KG1 (cell line): ENCODE measurements at places on chromosomes 7 and 10.
A peak's percentile ranks its signal among the peaks of the same experiment; 100 is the strongest.

GRCh38 chr7:106166651-106167342, 54.7 kb upstream of the SYPL1 start:
- no peak for DNase-seq

GRCh38 chr10:75211007-75211691, 553 bp downstream of the VDAC2 start:
- DNase-seq, result no peak

DNA sequence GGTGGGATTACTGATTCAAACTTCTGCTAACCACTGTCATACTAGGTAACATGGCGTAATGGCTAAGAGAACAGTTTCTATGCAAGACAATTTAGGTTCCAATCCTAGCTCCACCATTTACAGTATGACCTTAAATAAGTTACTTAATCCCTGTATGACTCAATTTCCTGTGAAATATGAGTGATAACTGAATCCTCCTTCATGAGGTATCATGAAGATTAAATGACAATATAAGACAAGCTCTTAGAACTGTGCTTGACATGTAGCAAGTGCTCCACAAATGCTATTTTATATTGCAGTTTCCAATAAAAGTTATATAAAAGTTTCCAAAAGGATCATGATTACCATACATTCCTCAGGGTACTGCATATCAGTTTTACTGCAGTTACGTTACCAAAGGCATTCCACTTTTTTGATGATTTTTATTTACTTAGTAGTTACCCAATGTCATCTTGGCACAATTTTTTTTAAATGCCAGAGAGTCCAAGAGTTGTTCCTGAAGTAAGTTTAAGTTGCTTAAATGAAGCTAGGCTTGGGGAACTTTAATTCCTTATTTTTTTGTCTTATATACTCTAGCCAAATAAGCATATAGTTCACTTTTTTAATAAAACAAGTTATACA, 7.1 kb downstream of the DOCK4 start:
- DNase-seq, result no peak

GRCh38 chr7:112143582-112143981, 62.6 kb downstream of the DOCK4 start:
- DNase-seq, result no peak

DNA sequence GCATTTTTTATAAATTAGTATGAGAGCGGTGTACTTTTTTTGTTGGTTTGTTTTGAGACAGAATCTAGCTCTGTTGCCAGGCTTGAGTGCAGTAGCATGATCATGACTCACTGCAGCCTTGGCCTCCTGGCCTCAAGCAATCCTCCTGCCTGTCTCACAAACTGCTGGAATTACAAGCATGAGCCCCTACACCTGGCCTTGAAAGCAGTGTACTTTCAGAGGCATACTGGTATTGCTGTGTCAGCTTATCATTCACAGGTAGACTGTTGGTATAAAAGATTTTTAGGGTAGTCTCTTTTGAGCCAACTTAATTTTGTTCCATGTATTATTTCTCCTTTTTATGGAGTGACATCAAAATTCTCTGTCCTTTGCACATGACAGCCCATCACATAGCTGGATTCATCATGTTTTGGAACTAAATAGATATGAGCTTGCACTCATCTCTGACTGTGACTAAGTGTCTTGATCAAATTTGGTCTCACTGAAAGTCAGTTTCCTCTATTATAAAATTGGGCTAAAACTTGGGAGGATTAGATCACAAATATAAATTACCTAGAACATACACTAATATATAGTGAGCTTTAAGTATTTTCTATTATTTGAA, 12.4 kb downstream of the GNAT3 start:
- no peak for DNase-seq

- DNase-seq, result no peak
Measured at GRCh38 chr10:46550076-46550790, 6.2 kb downstream of the GPRIN2 start.

DNA sequence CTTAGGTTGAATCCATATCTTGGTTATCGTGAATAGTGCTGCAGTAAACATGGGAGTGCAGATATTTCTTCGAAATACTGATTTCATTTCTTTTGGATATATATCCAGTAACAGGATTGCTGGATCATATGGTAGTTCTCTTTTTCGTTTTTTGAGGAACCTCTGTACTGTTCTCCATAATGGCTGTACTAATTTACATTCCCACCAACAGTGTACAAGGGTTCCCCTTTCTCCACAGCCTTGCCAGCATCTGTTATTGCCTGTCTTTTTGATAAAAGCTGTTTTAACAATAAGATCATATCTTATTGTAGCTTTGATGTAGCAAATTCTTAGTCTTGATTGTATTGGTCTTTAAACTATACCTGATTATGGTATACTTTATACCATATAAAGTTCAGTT, 45.3 kb downstream of the ZNRF2 start:
- no peak for DNase-seq

- DNase-seq, result no peak
Measured at GRCh38 chr7:28517206-28517605, 104.9 kb downstream of the CREB5 start.

GRCh38 chr7:30252885-30253795, 31.3 kb upstream of the ZNRF2 start:
- no peak for DNase-seq

- no peak for DNase-seq
Measured at GRCh38 chr7:18353339-18353738, 142.2 kb upstream of the HDAC9 start.

DNA sequence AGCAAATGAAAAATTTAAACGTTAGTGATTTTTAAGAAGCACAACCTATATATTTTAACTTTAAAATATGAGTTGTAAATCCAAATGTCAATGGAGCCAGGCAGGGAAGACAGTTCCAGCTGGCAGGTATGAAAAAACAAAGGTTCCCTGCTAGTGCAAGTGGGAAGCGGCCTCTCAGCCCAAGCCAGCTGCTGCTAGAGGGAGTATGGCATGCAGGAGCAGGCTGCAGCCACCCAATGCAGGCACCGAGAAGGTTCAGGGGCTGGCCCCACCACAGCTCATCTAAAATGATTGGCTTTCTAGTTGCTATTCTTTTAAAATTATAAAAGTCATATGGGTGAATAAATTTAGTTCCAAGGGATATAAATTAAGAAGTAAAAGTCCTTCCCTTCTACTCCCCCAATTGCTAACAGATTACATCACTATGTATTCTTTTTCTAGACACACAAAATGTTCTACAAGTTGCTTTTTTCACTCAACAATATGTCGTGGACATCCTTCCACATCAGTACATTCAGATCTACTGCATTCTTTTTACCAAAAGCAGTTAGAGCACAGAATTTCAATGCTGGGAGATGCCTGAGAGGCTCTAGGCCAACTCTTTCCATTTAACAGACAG, 69.3 kb downstream of the SGMS1 start:
- DNase-seq, result no peak

GRCh38 chr7:30710669-30711068, 28.4 kb upstream of the CRHR2 start:
- no peak for DNase-seq

DNA sequence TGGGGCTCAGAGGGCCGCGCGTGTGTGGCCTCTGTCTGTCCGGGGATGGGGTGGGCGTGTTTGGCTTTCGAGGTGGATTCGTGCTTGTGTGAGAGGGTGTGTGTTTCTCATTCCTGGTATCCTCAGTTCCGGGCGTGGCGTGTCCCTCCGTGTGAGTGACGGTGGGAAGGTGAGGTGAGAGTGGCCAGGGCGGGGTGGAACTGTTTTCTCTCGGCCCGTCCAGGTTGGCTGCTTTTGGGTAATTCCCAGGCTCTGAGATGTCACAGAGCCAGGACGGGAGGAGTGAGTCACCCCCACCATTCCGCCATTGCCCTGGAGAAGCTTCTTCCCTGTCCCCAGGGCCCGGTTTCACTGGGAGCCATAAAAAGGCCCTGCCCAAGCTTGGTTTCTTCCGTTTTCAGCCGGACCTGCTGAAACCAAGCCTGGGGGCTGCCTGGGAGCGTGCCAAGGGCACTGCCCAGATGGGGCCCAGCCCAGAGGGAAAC, 21.3 kb upstream of the CLDN4 start:
- no peak for DNase-seq

- DNase-seq, result no peak
Measured at GRCh38 chr7:12281038-12281437, 69.9 kb downstream of the TMEM106B start.

DNA sequence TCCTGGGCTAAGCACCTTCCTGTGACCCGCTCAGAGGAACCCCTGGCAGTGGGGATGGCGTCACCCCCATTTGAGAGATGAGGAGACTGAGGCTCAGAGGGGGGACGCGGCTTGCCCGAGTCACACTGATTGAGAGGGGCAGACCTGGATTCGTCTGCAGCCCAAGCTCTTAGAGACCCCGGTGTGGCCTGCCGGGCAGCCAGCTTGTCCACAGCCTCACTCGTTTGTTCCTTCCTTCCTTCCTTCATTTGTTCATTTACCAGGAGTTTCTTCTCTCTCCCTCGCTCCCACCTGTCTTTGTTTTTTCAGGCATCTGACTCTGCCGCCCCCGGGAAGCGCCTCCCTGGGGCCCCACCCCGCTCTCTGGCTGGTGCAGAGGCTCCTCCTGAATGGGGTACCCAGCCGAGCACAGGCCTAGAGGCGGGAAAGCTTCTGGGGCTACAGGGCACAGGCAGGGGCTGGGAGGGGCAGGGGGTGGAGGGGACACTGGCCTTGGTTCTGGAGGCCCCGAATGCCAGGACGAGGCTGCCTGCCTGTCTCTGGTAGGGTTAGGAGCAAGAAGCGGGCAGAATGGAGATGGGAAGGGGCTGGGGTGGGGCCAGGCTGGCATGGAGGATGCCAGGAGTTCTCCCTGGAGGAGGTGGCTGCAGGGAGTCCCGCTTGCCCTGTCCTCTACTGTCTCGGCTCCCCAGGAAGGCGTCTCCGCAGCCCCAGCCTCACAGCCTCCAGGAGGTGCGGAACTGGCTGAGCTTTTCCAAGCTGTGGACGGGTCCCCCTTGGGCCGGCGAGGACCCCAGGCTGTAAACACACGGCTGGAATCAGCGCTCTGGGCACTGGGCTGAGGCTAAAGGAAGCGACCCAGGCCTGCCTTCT, 91.6 kb downstream of the UNCX start:
- DNase-seq, result no peak

DNA sequence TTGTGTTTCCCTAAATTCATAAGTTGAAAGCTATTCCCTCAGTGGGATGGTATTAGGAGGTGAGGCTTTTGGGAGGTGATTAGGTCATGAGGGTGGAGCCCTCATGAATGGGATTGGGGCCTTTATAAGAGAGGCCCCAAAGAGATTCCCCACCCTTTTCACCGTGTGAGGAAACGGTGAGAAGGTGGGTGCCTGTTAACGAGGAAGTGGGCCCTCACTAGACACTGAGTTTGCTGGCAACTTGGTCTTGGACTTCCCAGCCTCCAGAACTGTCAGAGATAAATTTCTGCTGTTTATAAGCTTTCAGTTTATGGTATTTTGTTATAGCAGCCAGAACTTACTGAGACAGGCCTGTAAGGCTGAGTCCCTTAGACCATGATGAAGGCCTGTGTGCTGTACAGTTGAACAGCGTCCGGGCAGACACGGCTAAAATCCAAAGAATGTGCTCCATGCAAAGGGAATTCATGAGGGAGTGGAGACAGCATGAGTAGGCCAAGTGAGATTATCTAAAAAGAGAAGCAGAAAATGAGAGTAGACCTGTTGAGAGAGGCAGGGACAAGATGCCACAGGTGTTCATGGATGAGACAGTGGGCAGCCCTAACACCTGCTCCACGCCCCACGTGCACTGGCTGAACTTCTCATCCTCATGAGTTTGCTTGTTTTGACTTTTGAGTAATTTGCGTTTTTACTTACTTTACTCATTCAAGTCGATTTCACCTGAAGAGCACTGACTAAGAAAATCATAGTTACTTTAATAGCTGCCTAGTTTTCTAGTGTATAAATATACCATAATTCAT, 66.9 kb upstream of the SFMBT2 start:
- DNase-seq, result no peak

DNA sequence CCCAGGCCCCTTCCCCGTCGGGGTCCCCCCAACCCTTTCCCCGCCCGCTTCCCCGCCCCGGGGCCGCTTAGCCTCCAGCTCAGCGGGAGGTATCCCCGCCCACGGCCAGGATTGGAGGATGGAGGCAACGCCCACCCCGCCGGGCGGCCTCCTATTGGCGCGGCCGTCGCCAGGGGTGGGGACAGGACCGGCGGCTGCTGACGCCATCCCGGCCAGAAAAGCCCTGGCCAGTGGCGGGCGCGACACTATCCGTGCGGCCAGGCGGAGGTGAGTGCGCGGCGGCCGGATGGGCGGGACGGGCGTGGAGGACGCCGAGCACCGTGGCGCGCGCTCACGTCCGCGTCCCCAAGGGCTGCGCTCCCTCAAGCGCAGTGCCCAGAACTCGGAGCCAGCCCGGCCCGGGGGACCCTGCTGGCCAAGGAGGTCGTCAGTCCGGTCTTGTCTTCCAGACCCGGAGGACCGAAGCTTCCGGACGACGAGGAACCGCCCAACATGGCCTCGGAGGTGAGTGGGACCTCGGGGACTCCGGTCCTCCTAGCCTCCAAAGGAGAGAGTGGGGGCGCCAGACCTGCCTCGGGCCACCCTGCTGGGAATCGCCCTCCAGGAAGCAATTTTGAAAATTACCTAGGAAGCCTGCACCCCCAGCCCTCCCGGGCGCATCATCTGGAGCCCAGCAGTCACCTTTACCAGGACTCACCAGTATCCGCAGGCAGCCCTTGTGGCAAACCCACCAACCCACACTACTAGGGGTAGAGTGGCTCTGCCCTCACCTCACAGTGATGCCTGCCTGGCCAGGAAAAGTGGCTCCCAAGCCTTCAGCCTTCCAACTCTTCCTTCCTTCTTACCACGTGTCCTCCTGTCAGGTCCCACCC, at the start of gene ASL:
Gene ASL (plus strand): TSS at position 230 of the 872 bp plus-strand sequence. CDS start 263 bp downstream, at position 493.
- peak; percentile 84 for DNase-seq

DNA sequence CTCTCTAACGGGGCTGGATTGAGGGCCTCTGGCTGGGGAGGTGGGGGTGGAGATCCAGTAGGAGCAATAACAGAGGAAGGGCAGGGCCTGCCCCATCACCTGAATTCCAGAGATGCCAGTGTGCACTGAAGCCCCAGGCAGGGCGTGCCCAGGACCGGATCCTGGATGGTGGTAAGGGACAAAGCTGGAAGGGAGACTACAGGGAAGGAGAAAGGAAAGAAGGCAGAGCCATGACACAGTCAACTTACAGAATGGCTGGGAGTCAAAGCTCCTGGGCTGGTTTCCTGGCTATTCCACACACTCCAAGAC, 666 bp downstream of the TMEM139 start:
- DNase-seq, result no peak
